ENCODE measurements at places on chromosomes 13 and 19. TPM values are rescaled to one million over a fixed set of nuclear protein-coding genes. Genes with fewer than 3 reads are reported as not detected.

Gene SPRED3
- 1.6 TPM for total RNA-seq

- no peaks in the 10 kb centered on the region for H3K36me3 ChIP-seq
- DNase-seq = no peak
- H3K27me3 ChIP-seq = peaks cover 74% of the 10 kb centered on the region
These were observed 16.3 kb downstream of the ONECUT3 start for GRCh38 chr19:1769645-1769985.

DNA sequence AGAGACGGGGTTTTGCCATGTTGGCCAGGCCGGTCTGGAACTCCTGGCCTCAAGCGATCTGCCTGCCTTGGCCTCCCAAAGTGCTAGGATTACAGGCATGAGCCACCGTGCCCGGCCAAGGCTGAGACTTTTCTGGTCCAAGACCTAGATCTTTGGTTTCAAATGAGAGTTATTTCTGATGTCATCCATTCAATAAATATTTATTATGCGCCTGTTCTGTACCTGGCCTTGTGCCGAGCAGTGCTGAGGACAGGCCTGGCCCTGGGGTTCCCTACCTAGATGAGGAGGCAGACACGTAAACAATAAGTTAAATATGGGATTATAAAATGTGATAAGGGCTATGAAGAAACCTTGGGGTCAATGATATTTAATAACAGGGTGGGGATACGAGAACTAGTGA, 4.5 kb downstream of the RELB start:
- no peaks in the 10 kb centered on the region for H3K27me3 ChIP-seq
- no peak overlapping the region for H3K4me3 ChIP-seq
- no peak for DNase-seq
- H3K36me3 ChIP-seq = peaks cover 9% of the 10 kb centered on the region
- no peak overlapping the region for H3K27ac ChIP-seq
- H3K4me1 ChIP-seq = peaks cover 9% of the 10 kb centered on the region

Gene IZUMO2
- not detected for total RNA-seq

Gene POSTN
- total RNA-seq = 96.9 TPM

GRCh38 chr13:111966933-111967332, 100.0 kb upstream of the SOX1 start:
- H3K27ac ChIP-seq = no peak overlapping the region
- DNase-seq = no peak
- H3K4me3 ChIP-seq = no peak overlapping the region
- no peaks in the 10 kb centered on the region for H3K36me3 ChIP-seq
- no peaks in the 10 kb centered on the region for H3K4me1 ChIP-seq
- H3K27me3 ChIP-seq = peaks cover 33% of the 10 kb centered on the region

All from upper lobe of right lung (tissue), 1 donor.